DMS79 treated with DMSO at 0.1 percent for 48 hours (cell line): ENCODE measurements at places on chromosomes 11 and 22.
A peak's percentile ranks its signal among the peaks of the same experiment; 100 is the strongest.

DNA sequence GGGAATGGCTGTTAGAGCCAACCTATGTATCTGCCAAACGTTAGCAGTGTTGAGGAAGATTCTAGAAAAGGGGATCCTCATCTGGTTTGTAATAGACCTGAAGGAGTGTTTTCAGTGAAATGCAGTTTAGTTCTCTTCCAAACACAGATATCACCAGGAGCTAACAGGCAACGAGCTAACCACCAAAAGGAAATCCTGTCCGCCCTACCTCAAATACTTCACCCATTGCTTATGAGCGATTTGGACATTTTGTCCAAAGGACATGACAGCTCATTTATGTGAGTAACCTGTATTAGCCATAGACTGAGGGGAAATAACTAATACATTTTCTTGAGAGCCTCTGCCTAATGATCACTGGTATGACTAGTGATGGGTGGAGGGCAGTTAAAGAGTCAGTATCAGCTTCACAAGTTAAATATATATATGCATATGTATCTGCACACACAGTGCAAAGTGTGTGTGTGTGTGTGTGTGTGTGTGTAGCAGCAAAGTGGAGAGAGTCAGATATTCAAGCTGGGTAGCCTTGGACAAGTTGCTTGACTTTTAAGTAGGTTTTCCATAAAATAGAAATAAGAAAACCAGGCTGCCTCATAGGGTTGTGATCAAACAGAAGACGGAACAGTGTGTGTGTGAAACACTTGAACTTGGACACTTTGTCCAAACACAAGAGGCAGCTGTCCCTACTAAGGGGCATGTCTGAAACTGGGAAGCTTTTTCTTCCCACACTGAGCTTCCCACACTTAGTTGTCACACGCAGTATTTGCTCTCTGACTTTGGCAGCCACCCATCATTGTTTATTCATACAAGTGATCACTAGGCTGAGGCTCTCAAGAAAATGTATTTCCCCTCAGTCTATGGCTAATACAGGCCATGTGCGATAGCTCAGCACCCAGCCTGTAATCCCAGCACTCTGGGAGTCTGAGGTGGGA, 940 bp upstream of the C11orf91 start:
- DNase-seq, result peak; percentile 54

- no peak for DNase-seq
These were observed 225.2 kb upstream of the ANO3 start for GRCh38 chr11:26106726-26107125.

GRCh38 chr11:86749821-86750401, 50.4 kb upstream of the PRSS23 start:
- no peak for DNase-seq

- DNase-seq, result no peak
These were observed 46.1 kb downstream of the LARGE1 start for GRCh38 chr22:33874206-33874605.

GRCh38 chr11:62553839-62554361, 7.3 kb upstream of the AHNAK start:
- DNase-seq, result no peak

DNA sequence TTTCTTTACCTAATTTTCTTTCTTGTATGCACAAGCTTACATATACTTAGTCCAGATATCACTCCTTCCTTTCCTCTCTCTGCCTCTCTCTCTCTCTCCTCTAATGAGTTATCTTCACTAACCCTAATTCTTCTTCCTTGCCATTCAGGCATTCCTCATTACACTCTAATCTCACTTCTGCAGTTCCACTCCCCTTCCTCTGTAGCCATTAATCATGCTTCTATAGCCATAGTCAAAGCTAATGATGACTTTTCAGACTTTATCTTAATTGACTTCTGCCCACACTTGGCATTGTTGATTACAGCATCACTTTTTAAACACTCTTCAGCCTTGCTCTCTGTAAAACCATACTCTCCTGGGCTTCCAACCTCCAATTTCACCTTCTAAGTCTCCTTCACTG, 35.3 kb upstream of the SC5D start:
- DNase-seq, result no peak

DNA sequence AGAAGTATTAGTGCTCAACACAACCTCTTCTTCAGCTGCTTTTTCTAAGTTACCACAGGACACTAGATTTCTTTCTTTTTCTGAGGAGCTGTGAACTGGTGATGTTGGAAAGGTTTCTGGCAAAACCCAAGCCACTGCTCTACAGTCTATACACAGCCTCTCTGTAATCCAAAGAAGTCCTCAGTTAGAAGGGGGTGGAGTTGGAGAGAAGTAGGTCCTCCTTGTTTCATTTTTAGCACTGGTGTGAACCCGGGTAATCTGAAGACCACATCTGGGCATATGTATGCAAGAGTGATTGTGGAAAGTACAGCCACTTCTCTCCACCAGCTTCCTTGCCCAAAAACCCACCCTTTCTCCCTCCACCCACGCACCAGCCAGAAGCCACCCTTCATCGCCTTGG, 1168.1 kb downstream of the LRRC4C start:
- DNase-seq, result peak; percentile 16

DNA sequence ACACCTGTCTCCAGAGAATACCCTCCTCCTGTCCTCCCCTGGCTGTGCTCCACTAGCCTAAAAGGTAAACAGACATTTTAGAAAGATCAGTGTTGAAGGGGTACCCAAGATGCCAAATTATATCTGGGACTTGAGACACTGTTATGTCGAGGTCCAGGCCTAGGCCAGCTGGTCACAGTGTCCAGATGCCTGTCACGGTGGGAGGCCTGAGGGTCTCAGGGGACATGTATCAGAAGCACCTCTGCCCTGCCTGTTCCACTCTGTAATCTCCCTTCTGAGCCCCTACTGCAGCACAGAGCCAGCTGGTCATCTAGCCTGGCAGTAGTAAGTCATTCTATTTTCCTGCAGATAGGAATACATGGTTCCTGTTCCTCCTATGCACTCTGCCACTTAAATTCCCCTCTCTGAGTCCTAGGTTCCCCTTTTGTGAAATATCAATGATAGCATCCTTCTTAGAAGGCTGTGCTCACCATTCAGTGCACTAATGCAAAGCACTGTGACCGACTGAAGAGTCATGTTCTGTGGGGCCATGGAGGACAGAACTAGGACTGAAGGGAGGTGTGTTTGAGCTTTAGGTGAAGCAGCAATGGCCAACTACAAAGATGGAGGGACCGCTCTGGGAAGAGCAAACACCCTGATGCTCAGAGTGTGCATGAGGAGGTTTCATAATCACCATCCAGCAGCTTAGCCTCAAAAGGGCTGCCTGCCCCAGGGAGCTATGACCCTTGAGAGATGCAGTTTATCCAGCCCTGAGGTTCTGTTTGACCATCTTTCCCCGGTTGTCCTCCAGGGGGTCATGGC, 44.8 kb upstream of the TUB start:
- no peak for DNase-seq

- DNase-seq, result peak; percentile 44
These were observed 1340.7 kb downstream of the LRRC4C start for GRCh38 chr11:40118780-40119179.

- no peak for DNase-seq
These were observed 2.4 kb downstream of the SIDT2 start for GRCh38 chr11:117180661-117181585.

GRCh38 chr11:128587415-128587814, at the start of gene ETS1:
Gene ETS1, minus strand, starts transcription at chr11:128587558. Its CDS starts 14,428 bp downstream, at chr11:128573130.
- DNase-seq, result no peak

GRCh38 chr11:126790550-126791081, 210.0 kb downstream of the KIRREL3 start:
- DNase-seq, result no peak

- DNase-seq, result no peak
These were observed 5.3 kb downstream of the PPM1F start for GRCh38 chr22:21947040-21948014.

DNA sequence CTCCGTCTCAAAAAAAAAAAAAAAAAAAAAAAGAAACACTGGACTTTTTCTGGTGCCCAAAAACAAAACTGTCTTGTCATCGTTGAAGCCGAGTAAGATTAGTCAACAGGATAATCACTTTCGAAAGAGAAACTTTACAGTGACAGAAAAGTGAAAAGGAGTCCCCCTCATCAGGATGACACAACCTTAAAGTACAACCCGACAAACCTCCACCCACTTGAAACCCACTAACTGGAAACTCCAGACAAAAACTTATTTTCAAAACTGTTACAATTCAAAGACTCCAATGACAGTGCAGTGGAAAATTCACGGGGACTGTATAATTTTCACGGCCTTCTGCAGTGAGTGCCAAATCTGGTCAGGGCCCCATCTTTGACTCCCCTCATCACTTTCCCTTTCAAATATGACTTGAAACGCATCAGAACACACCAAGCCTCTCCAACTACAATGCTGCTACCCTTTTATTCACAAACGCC, 1.3 kb downstream of the DENND5A start:
- DNase-seq, result no peak

DNA sequence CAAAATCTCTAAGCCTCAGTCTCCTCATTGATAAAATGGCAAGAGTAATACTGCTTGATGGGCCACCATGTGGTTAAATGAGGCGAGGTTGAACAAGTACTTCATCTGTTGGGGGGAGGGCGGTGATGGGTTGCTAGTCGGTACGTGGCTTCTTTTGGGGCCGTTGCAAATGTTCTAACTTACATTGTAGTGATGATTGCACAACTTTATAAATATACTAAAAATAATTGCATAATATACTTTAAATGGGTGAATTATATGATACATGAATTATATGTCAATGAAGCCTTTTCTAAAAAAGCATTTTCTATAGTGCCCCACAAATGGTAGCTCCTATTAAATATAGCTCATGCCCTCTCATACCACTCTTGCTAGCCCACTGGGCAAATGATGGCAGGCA, 6.5 kb downstream of the MS4A8 start:
- DNase-seq, result no peak

DNA sequence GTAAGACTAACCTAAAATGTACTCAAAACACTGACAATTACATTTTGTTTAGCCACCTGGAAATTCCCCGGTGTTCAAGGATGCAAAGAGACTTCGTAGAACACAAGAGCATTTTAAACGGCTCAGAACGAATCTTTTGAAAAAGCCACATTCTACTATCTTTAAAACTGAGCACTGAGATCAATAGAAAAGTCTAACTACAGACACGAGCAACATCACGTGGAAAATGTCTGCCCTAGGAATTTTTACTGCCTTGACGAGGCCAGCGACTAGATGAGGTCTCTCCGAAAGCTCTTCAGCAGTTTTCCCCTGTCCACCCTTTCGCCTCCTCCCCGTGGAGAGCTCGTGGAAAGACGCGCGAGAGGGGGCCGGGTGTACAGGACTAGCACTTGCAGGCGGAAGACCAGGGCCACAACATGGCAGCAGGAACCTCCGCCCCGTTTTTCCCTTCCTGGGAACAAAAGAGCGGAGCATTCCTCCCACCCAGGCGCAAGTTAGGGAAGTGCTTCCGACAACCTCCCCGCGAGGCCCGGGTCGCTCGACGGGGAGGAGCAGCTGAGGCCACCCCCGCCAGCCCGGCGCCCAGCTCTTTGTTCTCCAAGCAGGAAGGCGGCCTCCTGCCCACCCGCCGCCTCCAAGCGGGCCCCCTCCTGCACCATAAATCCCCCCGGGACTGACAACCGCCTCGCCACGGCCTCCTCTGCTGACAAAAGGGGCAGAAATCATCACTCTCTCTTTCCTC, 1.1 kb downstream of the EIF4G2 start:
- DNase-seq, result no peak

DNA sequence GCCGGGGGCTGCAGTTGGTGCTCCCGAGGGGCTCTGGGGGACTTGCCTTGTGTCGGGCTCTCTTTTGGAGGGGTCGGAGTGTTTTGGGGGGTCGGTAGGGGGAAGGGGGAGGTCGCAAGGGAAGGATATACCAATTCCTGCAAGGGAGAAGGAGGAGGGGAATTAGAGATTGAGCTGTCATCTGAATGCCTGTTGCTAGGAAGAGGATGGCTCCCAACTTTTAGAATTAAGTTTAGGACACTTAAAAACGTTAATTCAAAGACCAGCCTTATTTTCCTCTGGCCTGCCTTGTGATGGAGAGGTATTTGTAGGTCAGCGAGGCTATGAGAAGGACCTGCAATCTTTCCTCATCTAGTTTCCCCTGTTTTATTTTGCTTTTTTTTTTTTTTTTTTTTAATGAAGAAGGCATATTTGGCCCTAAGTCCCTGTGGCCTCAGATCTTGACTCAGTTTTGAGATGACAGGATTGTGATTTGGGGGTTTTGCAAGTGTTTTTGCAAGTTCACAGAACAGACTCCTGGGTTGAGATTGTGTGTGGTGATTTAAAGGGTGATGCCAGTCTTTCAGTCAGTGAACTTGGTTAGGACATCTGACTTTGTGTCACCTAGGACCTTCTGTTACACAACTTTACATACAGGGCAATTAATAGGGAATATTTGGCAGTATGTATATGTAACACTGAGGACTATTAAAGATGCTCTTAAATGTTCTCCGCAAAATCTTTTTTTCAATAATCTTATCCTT, 672 bp downstream of the TMEM135 start:
- no peak for DNase-seq

- no peak for DNase-seq
These were observed 49.7 kb downstream of the GRIK4 start for GRCh38 chr11:120561286-120561685.
